ENCODE measurements at places on chromosomes 11 and 22. TPM values are rescaled to one million over a fixed set of nuclear protein-coding genes. Genes with fewer than 3 reads are reported as not detected.

DNA sequence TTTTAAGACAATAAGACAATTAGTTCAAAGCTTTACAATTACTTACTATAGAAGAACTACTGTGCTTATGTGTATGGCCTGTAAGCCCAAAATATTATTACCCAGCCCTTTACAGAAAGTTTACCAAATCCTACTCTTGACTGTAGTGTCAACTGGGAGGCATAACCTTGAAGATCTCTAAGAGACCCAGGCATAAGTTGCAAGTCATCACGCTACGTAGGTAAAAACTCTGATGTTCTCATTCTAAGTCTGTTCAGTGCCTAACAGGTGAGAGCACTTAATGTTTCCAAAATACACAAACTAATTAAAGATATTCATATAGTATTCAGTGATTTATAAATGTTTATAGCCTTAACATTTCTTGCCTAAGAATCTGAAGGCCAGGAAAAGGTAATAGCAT is 12.9 kb downstream of the SESN3 start:
- no peaks in the 10 kb centered on the region for H3K4me1 ChIP-seq
- H3K36me3 ChIP-seq = no peaks in the 10 kb centered on the region
- no peak overlapping the region for H3K4me3 ChIP-seq
- no peaks in the 10 kb centered on the region for H3K27me3 ChIP-seq
- no peak for DNase-seq

GRCh38 chr11:92383430-92383829 is 158.8 kb downstream of the FAT3 start:
- DNase-seq = no peak
- H3K4me3 ChIP-seq = no peak overlapping the region
- H3K36me3 ChIP-seq = no peaks in the 10 kb centered on the region
- no peaks in the 10 kb centered on the region for H3K4me1 ChIP-seq

DNA sequence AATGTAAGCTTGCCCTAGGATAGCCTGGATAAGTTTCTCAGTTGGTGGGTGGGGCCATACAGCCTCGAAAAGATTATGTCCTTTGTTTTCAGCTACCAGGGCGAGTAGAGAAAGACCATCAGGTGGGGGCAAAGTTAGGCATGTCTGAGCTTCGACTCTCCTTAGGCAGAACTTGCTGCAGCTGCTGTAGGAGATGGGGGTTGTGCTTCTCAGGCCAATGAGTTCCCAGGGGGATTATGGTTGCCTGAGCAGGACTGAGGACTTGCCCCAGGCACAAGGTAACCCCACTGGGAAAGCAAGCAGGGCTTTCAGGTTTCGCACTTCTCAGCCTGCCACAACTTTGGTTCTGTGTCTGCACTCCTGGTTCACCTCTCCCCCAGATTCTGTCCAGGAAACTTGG is 173.4 kb upstream of the SESN3 start:
- H3K27me3 ChIP-seq = no peaks in the 10 kb centered on the region
- no peaks in the 10 kb centered on the region for H3K36me3 ChIP-seq
- H3K4me1 ChIP-seq = no peaks in the 10 kb centered on the region

CUL5 gene
- total RNA-seq = 41.9 TPM

DNA sequence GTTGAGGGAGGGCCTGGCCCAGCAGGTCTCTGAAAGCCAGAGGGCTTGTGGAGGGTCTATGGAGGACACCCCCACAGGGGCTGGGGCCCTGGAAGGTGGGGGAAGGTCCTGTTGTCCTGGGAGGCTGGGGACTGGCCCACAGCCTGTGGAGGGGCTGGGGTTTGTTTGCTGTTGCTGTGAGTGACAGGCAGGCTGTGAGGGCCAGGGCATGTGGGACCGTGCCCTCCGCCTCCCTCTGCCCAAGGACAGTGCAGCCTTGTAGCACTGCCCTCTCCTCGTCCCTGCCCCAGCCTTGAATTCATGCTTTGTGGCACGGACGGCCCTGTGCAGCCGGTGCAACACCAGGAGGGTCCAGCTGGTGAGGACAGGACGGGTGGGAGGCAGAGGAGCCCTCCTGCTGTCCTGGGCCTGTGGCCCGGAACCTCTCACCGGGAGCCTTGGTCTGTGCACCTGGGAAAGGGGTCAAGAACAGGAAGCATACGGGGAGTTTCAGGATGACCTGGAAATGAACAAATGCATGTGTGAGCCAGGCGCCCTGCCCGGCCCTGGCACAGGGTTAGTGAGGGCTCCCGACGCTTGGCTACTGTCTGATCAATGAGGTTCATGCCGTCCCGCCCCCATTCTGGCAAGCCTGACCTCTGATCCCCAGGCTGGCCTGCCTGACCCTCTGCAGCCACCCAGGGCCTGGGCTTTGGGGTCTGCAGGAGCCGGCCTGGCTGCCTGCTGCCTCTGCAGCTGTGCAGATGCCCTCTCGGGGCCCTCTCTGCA is 37.4 kb upstream of the PRODH start:
- no peak overlapping the region for H3K4me3 ChIP-seq
- no peaks in the 10 kb centered on the region for H3K36me3 ChIP-seq
- H3K27ac ChIP-seq = no peak overlapping the region

DNA sequence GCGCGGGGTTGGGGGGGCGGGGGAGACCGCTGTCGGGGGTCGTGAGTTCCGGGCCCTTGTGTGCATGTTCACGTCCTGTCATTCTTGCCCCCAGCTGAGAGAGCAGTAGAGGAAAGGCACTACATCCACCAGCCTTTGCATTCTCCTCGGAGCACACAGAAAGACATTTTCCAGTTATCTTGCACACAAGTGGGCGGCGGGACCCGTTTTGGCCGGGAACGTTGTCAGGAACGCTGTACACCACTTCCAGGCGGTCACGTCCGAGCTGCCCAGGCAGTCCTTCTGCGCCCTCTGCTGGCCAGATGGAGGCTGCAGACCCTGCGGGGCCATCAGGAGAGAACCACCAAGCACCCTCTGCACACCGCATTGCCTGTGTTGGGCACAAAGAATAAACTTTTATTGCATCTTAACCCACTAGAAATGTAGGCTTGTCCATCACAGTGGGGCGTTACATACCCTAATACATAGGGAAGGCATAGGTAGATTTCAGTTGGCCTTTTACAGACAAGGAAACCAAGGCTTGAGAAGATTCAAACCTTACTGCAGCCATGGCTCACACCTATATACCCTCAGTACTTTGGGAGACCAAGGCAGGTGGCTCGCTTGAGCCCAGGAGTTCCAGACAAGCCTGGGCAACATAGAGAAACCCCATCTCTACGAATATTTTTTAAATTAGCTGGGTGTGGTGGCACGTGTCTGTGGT is 2.8 kb upstream of the CDKN1C start:
- peak; percentile 67 for DNase-seq
- peaks cover 64% of the 10 kb centered on the region for H3K4me1 ChIP-seq

- peaks cover 7% of the 10 kb centered on the region for H3K27me3 ChIP-seq
- no peaks in the 10 kb centered on the region for H3K4me1 ChIP-seq
- H3K36me3 ChIP-seq = no peaks in the 10 kb centered on the region
- DNase-seq = no peak
- H3K27ac ChIP-seq = no peak overlapping the region
Measured at GRCh38 chr11:116457336-116458007, 315.3 kb downstream of the BUD13 start.

GRCh38 chr11:94662065-94662779 is 95.1 kb downstream of the PIWIL4 start:
- H3K27ac ChIP-seq = no peak overlapping the region
- no peak overlapping the region for H3K4me3 ChIP-seq
- no peak for DNase-seq
- no peaks in the 10 kb centered on the region for H3K36me3 ChIP-seq
- peaks cover 14% of the 10 kb centered on the region for H3K4me1 ChIP-seq

All from HCT116 (cell line).